DMS153 (cell line): ENCODE measurements at places on chromosomes 1 and 21.

DNA sequence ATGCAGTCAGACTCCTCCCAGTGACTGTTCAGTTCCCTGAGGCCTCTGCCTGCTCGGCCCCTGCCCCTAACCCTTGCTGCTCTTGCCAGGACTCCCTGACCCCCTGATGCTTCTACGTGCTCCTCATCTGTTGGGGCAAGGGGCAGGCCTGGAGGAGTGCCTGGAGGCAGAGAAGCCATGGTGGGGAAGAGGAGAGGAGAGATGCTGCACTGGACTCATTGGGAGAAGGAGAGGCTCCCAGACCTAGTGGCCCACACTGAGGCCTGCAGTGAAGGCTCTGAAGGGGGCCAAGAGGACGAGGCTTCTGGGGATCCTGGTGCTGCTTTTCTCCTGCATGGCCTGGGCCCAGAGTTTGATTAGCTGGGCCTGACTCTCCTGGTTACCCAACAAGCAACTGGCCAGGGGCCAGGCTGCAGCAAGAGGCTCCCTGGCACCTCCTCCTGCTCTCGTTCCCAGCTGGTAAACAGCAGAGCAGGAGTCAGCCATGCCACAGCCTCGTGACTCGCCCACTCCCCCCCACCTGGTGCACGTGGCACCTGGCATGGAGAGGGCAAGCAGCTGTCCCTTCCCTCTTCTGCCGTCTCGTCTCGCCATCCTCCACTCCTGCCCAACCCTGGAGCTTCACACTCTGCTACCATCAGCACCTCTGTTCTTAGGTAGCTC is 847 bp upstream of the RORC start:
- peak; percentile 94 for DNase-seq

DNA sequence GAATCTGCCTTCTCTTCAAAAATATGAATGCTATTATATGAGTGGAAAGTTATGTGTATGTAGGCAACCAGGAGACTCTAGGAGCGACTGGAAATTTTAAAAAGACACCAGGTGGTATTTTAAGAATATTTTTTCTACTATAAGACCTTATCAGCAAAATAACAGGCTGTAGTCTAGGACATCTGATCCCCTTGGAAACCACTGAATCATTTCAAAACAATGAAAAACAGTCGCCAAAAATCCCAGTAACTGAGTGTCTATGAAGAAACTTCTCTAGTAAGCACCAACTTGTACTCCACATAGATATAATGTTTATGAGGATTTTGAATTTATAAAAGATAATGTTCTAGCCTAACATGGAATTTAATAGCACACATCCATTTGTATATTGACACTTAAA is 358.5 kb downstream of the GPATCH2 start:
- DNase-seq = no peak

GRCh38 chr1:173117108-173117633 is 66.4 kb upstream of the TNFSF18 start:
- no peak for DNase-seq

- no peak for DNase-seq
Observed at GRCh38 chr1:44261962-44262361, 48.7 kb downstream of the DMAP1 start.

DNA sequence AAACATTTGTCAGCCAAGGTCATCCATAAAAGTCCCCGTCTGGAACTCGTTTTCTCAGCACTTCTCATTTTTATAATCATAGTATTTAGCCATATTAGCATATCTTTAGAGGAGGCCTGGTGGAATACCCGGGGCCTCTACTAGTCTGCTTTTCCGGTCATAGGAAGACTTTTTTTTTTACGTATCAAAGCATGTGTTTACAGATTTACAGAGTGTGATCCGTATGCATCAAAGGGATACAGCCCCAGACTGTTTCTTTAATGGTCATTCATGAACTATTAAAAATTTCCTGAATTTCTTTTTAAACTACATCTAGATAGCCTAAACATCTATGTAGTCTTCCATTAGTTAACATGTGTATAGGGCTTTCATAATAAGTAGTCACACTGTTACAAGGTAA is 23.5 kb upstream of the DEGS1 start:
- DNase-seq = no peak

DNA sequence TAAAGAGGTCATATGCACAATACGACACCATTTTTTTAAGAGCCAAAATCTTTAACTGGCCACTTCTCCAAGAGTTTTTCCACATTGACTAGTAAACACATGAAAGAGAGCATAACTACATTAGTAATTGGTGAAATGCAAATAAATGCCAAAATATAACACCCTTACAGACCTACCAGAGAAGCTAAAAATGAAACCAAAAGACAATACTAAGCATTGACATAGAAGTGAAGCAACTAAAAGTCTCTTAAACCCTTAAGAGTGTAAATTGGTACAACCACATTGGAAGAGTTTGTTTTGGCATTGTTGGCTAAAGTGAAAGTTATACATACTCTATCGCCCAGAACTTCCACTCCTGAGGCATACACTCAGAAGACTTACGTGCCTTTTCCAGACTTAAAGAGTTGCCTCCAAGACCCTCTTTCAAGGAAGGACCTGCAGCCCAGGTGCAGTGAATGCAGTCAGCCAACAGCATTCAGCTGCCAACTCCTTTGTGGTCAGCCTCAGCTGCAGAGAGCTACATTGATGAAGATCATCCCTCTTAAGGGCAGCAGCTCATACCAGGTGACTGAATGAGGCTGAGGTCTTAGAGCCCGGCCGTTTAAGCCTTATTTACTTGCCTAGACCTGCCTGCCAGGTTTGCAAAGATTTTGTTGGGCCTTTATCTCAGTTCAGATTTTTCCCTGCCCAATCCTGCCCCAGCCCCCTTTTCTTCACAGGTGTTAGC is 839.1 kb upstream of the ADGRL2 start:
- DNase-seq = peak; percentile 4

DNA sequence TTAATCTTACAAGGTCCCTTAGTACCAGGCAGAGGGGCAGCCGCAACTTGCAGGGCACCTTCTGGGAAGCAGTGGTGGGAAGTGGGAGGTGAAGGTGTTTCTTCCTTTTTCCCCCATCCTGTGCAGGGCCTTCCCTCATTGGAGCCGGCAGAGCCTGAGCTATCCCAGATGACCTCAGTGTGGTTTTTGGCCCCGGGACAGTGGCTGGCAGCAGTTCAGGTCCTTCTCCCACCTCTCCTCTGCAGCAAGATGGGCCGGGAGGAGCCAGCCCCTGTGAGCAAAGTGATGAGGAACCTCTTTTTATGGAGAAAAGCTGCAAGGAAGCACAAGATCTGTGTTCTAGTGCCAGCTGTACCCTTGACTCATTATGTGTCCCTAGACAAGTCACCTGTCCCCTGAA is 6.8 kb downstream of the PFKFB2 start:
- no peak for DNase-seq

DNA sequence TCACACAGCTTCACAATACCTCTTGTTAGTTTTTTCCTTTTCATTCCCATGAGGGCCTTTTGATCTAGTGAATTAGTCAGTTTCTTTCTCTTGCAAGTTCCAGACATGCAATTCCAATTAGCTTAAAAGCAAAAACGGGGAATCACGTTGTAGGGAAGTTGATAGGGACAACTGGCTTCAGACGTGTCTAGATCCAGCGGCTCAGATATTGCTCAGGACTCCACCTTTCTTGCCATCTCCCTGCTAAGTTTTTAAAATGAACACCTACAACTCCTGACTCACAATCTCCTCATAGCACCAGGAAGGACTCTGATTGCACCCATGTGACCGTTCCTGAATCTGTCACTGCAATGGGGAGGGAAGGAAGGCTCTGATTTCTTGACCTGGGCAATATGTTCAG is 63.8 kb upstream of the ARHGAP29 start:
- DNase-seq = no peak

GRCh38 chr1:247054992-247055415 is 23.6 kb downstream of the ZNF670 start:
- DNase-seq = no peak
